ENCODE measurements at places on chromosomes 2 and 18. TPM values are rescaled to one million over a fixed set of nuclear protein-coding genes. Genes with fewer than 3 reads are reported as not detected.
A peak's percentile ranks its signal among the peaks of the same experiment; 100 is the strongest.

DNA sequence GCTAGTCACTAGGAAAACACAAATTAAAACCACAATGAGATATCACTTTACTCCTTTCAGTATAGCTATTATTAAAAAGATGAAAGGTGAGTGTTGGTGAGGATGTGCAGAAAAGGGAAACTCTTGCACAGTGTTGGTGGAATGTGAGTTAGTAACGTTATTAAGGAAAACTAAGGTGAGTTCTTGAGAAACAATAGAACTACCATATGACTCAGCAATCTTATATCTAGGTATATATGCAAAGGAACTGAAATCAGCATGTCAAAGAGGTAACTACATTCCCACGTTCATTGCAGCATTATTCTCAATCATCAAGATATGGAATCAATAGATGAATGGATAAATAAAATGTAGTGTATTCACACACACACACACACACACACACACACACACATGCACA lies 117.3 kb upstream of the HNMT start:
- H3K4me3 ChIP-seq, result no peak overlapping the region
- no peaks in the 10 kb centered on the region for H3K36me3 ChIP-seq
- DNase-seq, result no peak
- H3K27me3 ChIP-seq, result no peaks in the 10 kb centered on the region
- no peaks in the 10 kb centered on the region for H3K4me1 ChIP-seq
- no peak overlapping the region for H3K27ac ChIP-seq

- H3K27me3 ChIP-seq, result no peaks in the 10 kb centered on the region
- no peaks in the 10 kb centered on the region for H3K36me3 ChIP-seq
- H3K4me3 ChIP-seq, result no peak overlapping the region
- no peak overlapping the region for H3K27ac ChIP-seq
- H3K4me1 ChIP-seq, result peaks cover 9% of the 10 kb centered on the region
Observed at GRCh38 chr2:105404736-105405135, 5.9 kb upstream of the FHL2 start.

DNA sequence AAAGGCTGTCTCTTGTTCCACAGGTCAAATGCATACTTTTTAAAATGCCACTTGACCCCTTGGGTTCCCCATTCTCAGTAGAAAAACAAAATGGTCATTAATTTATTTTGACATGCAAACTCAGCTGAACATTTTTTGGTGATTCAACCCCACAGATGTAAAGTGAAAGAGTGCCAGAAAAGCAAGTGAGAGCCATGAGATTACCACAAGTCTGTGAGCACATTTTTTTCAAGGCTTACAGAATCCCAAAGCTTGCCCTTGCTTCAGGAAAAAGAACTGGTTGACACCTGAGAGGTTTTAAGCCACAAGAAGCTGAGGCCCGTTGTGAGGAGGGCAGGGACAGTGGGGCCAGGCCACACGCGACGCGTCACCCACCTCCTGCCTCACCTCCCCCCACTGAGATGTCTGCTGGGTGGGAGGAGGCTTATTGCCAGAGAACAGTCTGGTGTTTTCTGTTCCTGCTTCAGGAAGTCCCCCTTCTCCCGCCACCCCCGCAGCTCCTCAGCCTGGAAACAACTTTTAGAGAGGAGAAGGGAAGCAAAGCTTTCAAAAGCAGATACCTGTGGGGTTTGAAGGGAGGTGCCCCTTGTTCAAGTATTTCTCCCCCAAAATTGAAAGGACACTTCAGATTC lies 70.4 kb upstream of the CYP1B1 start:
- no peaks in the 10 kb centered on the region for H3K36me3 ChIP-seq
- H3K4me3 ChIP-seq, result no peak overlapping the region
- DNase-seq, result no peak
- H3K27ac ChIP-seq, result peak overlapping the region; percentile 75
- peaks cover 6% of the 10 kb centered on the region for H3K4me1 ChIP-seq
- no peaks in the 10 kb centered on the region for H3K27me3 ChIP-seq

DNA sequence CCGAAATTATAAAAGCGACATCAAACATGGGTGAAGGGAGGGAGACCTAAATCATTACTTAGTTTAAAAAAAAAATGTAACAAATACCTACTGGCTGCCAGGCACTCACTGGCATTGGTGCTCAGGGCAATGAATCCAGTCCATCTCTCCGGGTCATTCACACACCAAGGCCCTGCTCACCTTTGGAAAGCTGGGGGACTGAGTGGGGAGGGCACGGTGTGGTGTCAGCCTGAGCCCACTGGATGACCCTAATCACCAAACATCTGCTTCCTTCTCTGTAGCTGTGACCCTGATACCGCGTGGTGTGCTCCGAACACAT lies 336 bp upstream of the DDX1 start:
- H3K4me1 ChIP-seq, result peaks cover 3% of the 10 kb centered on the region
- peak overlapping the region; percentile 92 for H3K27ac ChIP-seq
- H3K36me3 ChIP-seq, result no peaks in the 10 kb centered on the region
- peak overlapping the region; percentile 95 for H3K4me3 ChIP-seq
- H3K27me3 ChIP-seq, result no peaks in the 10 kb centered on the region

DNA sequence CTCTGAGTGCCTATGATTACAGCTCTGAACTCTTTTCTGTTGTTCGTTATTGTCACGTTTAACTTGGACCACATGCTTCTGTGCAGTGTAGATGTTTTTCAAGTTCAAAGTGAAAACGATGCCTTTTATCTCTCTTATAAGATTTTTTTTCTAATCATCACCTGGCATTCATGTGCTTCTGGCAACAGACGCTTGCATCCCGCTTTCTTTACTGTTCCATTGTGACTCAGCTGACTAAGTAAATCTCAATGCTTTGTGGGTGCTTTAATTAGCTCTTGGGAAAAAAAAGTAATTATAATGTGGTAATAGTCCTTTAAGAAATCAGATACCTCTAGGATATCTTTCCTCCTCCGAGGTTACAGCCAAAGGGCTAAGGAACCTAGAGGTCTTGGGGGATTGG lies 31.2 kb upstream of the RMP24 start:
- H3K27ac ChIP-seq, result no peak overlapping the region
- no peaks in the 10 kb centered on the region for H3K27me3 ChIP-seq
- H3K4me3 ChIP-seq, result no peak overlapping the region
- no peak for DNase-seq
- H3K4me1 ChIP-seq, result peaks cover 8% of the 10 kb centered on the region
- no peaks in the 10 kb centered on the region for H3K36me3 ChIP-seq

- H3K27me3 ChIP-seq, result no peaks in the 10 kb centered on the region
- H3K4me3 ChIP-seq, result no peak overlapping the region
- H3K27ac ChIP-seq, result no peak overlapping the region
- no peaks in the 10 kb centered on the region for H3K36me3 ChIP-seq
- DNase-seq, result peak; percentile 52
Observed at GRCh38 chr2:218852911-218853667, 6.5 kb upstream of the WNT6 start.

DNA sequence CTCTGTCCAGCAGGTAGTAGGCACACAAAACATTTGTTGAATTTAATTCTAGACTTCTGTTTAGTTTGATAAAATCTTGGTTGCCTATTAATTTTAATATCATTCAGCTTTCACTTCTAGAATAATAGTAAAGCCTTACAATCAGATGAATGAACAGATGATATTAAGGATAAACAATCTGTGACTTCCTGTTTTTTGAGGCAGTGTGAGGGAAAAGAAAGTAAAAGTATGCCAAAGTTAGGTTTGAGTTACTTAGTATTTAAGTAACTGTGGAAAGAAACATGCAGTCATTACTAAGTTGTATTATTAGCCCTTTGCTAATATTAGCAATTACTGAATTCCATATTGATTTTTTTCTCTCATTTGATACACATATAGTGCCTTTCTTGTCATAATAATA lies 31.5 kb downstream of the EPB41L5 start:
- H3K36me3 ChIP-seq, result no peaks in the 10 kb centered on the region
- no peaks in the 10 kb centered on the region for H3K27me3 ChIP-seq
- H3K4me1 ChIP-seq, result no peaks in the 10 kb centered on the region
- no peak overlapping the region for H3K4me3 ChIP-seq
- DNase-seq, result no peak
- no peak overlapping the region for H3K27ac ChIP-seq

EMILIN2 gene
- total RNA-seq, result 33.6 TPM

GRCh38 chr2:61543062-61543461 lies 4.9 kb upstream of the XPO1 start:
- H3K27me3 ChIP-seq, result no peaks in the 10 kb centered on the region
- no peaks in the 10 kb centered on the region for H3K4me1 ChIP-seq
- no peak for DNase-seq
- H3K36me3 ChIP-seq, result no peaks in the 10 kb centered on the region
- no peak overlapping the region for H3K27ac ChIP-seq
- no peak overlapping the region for H3K4me3 ChIP-seq

SEPTIN10 gene
- 94.9 TPM for total RNA-seq

- no peak for DNase-seq
- no peaks in the 10 kb centered on the region for H3K27me3 ChIP-seq
- H3K36me3 ChIP-seq, result no peaks in the 10 kb centered on the region
- no peak overlapping the region for H3K4me3 ChIP-seq
- no peak overlapping the region for H3K27ac ChIP-seq
Observed at GRCh38 chr2:41691561-41691960, 356.3 kb upstream of the PKDCC start.

GRCh38 chr2:137912371-137912770 lies 51.9 kb upstream of the HNMT start:
- no peaks in the 10 kb centered on the region for H3K4me1 ChIP-seq
- H3K27me3 ChIP-seq, result no peaks in the 10 kb centered on the region
- H3K36me3 ChIP-seq, result no peaks in the 10 kb centered on the region
- DNase-seq, result no peak

DNA sequence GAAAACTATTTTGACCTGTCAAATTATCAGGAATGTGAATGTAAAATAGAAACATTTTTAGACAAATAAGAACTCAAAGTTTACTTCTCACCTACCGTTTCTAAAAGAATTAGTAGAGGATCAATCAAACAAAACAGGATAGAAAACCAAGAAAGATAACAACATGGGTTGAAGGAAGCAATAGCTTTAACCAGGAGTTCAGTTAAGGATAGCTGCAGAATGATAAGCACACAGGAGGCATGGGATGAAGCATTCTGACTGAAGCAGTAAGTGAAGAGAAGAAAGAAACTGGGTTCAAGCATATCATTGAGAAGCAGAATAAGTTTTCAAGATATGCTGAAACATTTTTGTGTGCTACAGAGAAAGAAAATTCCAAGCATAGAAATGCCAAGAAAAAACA lies 52.3 kb downstream of the TWSG1 start:
- H3K4me1 ChIP-seq, result no peaks in the 10 kb centered on the region
- no peaks in the 10 kb centered on the region for H3K36me3 ChIP-seq
- no peaks in the 10 kb centered on the region for H3K27me3 ChIP-seq
- no peak overlapping the region for H3K4me3 ChIP-seq
- no peak overlapping the region for H3K27ac ChIP-seq

GRCh38 chr2:15170070-15170775 lies 390.9 kb downstream of the NBAS start:
- H3K27me3 ChIP-seq, result no peaks in the 10 kb centered on the region
- no peaks in the 10 kb centered on the region for H3K4me1 ChIP-seq
- H3K27ac ChIP-seq, result no peak overlapping the region
- no peak for DNase-seq
- H3K36me3 ChIP-seq, result no peaks in the 10 kb centered on the region

ARL5A gene
- total RNA-seq, result 28.0 TPM

DNA sequence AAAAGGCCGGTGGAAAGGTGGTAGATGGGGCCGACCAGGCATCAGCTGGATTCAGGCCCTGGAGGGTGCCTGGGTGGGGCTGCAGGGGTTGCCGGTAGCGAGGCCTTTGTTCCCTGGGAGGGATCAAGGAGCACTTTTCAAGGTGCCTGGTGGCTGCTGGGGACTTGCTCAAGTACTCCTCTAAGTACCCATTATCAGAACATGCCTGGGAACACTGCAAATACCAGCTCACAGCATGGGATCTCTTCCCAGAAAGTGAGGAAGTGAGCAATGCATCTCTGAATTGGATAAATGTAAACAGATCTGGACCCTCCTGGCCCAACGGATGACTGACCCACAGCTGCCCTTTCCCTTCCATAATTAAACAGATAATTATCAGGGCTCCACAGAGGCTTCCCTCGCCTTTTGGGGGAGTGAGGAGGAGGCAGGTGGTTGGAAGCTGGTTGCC lies 210.5 kb downstream of the SH3RF3 start:
- H3K27me3 ChIP-seq, result no peaks in the 10 kb centered on the region
- DNase-seq, result no peak
- H3K4me1 ChIP-seq, result no peaks in the 10 kb centered on the region
- H3K27ac ChIP-seq, result no peak overlapping the region
- no peak overlapping the region for H3K4me3 ChIP-seq

TOGARAM2 gene
- total RNA-seq, result 0.36 TPM

GRCh38 chr18:3875376-3875775 lies 425.4 kb downstream of the TGIF1 start:
- no peak overlapping the region for H3K4me3 ChIP-seq
- DNase-seq, result no peak
- no peaks in the 10 kb centered on the region for H3K36me3 ChIP-seq
- H3K4me1 ChIP-seq, result no peaks in the 10 kb centered on the region
- no peak overlapping the region for H3K27ac ChIP-seq
- no peaks in the 10 kb centered on the region for H3K27me3 ChIP-seq

ACKR3 gene
- total RNA-seq, result 19.2 TPM

TRABD2A gene
- 10.3 TPM for total RNA-seq

ITGA6 gene
- 249 TPM for total RNA-seq

DNA sequence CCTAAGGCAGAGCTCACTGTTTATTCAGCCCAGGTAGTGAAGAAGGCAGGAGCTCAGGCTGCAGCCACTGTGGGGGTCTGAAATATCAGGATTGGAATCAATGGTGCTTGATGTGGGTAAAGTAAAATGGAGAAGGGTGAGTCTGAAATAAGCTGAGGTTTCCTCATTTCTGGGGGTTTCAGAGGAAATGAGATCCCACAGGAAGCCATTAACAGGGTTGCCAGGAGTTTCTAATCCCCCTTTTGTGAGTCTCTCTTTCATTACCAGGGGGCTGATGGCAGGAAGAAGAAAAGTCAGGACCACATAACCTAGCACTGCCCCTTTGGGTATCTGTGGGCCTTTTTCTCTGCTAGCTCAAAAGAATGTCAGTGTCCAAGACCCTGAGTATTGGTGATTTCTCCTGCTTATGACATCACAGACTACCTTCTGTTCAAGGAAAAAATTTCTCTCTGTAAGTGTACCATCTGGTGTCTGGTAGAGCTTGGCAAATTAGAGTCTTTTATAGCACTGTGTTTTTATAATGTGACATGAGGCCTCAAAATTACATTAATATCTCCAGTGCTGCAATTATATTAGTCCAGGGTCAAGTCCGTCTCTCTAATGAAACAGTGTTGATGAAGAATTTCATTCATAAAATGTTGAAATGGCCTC lies 56.0 kb downstream of the LBH start:
- H3K36me3 ChIP-seq, result no peaks in the 10 kb centered on the region
- no peaks in the 10 kb centered on the region for H3K4me1 ChIP-seq
- no peak overlapping the region for H3K4me3 ChIP-seq
- H3K27me3 ChIP-seq, result no peaks in the 10 kb centered on the region

GRCh38 chr18:21330122-21330701 lies 88.2 kb downstream of the GREB1L start:
- no peaks in the 10 kb centered on the region for H3K36me3 ChIP-seq
- no peaks in the 10 kb centered on the region for H3K4me1 ChIP-seq
- H3K27ac ChIP-seq, result no peak overlapping the region
- H3K4me3 ChIP-seq, result no peak overlapping the region
- no peaks in the 10 kb centered on the region for H3K27me3 ChIP-seq

- H3K27me3 ChIP-seq, result no peaks in the 10 kb centered on the region
- H3K27ac ChIP-seq, result no peak overlapping the region
- DNase-seq, result no peak
- no peaks in the 10 kb centered on the region for H3K4me1 ChIP-seq
- H3K4me3 ChIP-seq, result no peak overlapping the region
Observed at GRCh38 chr2:42110641-42111322, 58.4 kb upstream of the EML4 start.

GRCh38 chr2:119549241-119549640 lies 5.0 kb downstream of the CFAP221 start:
- H3K36me3 ChIP-seq, result no peaks in the 10 kb centered on the region
- no peak overlapping the region for H3K27ac ChIP-seq
- H3K4me1 ChIP-seq, result no peaks in the 10 kb centered on the region
- no peaks in the 10 kb centered on the region for H3K27me3 ChIP-seq
- no peak for DNase-seq
- no peak overlapping the region for H3K4me3 ChIP-seq
